ENCODE measurements at places on chromosomes 16 and 17.

GRCh38 chr16:70432356-70432722 lies 6.6 kb downstream of the ST3GAL2 start:
- H3K27me3 ChIP-seq = no peaks in the 10 kb centered on the region
- peak overlapping the region; percentile 49 for H3K4me3 ChIP-seq
- H3K27ac ChIP-seq = no peak overlapping the region
- H3K36me3 ChIP-seq = no peaks in the 10 kb centered on the region

DNA sequence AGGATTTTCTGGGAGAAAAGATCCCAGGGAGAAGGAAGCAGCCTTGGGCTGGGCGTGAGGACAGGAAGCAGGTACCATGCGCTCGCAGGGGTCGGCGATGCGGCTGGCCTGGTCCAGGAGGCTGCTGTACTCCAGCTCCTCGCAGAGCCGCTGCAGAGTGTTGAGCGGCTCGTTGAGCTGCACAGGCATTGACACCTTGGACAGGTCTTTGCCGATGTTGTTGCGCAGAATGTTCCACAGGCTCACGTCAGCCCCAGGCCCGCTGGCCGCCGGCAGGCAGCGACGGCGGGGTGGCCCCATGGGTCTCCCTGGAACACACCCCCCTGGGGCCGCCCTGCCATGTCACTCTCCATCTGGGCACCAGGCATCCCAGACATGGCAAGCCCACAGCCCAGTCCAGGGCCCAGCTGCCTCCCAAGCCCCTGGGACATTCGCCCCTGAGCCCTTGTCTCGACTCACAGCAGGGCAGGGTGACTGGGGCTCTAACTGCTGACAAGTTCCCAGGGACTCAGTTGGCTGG lies 8.0 kb downstream of the OSBPL7 start:
- peaks cover 7% of the 10 kb centered on the region for H3K36me3 ChIP-seq
- no peak for DNase-seq
- H3K4me1 ChIP-seq = peaks cover 10% of the 10 kb centered on the region
- H3K4me3 ChIP-seq = no peak overlapping the region
- H3K27ac ChIP-seq = no peak overlapping the region

GRCh38 chr17:41844971-41845370 lies 7.3 kb downstream of the KLHL10 start:
- no peaks in the 10 kb centered on the region for H3K4me1 ChIP-seq
- H3K4me3 ChIP-seq = no peak overlapping the region
- no peak overlapping the region for H3K27ac ChIP-seq
- DNase-seq = no peak
- no peaks in the 10 kb centered on the region for H3K36me3 ChIP-seq

DNA sequence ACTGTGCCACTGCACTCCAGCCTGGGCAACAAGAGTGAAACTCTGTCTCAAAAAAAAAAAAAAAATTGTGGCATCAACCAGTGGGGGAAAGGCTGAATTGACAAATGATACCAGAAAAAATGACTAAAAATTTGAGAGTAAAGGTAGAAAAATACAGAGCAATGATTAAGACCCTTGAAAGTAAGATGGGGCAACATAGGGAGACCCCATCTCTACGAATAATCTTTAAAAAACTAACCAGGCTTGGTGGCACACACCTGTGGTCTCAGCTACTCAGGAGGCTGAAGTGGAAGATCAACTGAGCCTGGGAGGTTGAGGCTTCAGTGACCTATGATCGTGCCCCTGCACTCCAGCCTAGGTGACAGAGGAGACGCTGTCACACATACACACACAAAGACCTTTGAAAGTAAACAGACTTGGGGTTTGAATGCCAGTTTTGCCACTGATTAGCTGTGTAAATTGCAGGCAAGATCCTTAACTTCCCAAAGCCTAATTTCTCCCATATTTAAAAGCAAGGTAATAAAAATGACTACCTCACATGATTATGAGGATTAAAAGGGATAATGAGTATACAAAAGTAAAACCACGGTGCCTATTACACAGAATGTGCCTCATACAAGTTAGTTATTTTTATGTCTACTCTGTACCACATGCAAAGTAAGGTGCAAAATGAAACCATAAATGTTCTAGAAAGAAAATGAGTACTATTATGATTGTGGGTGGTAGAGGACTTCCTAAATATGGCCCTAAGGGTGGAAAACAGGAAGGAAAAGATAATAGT lies 21.7 kb upstream of the PAFAH1B1 start:
- no peaks in the 10 kb centered on the region for H3K36me3 ChIP-seq
- H3K27ac ChIP-seq = no peak overlapping the region
- no peaks in the 10 kb centered on the region for H3K27me3 ChIP-seq
- H3K4me3 ChIP-seq = no peak overlapping the region
- DNase-seq = no peak

DNA sequence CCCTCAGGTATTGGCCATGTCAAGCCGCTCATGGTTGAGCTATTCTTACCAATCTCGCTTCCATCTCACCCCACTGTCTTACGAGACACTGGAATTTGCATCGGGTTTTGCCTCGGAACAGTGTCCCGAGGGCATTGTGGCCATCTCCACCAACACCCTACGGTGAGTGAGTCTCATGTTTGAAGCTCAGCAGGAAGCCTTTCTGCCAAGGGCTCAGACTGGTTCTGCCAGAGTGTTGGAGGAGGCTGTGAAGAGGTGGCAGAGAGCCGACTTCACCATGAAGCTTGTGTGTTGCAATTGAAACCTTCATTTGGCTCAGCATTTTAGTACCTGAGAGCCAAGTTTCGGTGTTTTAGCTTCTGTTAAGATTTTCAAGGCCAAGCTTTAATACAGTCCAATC lies 38.0 kb downstream of the SF3B3 start:
- no peak overlapping the region for H3K4me3 ChIP-seq
- H3K27me3 ChIP-seq = no peaks in the 10 kb centered on the region
- H3K4me1 ChIP-seq = no peaks in the 10 kb centered on the region

- no peaks in the 10 kb centered on the region for H3K4me1 ChIP-seq
- H3K4me3 ChIP-seq = no peak overlapping the region
- no peaks in the 10 kb centered on the region for H3K36me3 ChIP-seq
- no peak overlapping the region for H3K27ac ChIP-seq
Observed at GRCh38 chr17:14481664-14482063, 180.8 kb downstream of the HS3ST3B1 start.

GRCh38 chr17:70081885-70082284 lies 6.9 kb downstream of the KCNJ16 start:
- H3K27me3 ChIP-seq = no peaks in the 10 kb centered on the region
- peaks cover 8% of the 10 kb centered on the region for H3K4me1 ChIP-seq
- no peak overlapping the region for H3K4me3 ChIP-seq
- DNase-seq = no peak

DNA sequence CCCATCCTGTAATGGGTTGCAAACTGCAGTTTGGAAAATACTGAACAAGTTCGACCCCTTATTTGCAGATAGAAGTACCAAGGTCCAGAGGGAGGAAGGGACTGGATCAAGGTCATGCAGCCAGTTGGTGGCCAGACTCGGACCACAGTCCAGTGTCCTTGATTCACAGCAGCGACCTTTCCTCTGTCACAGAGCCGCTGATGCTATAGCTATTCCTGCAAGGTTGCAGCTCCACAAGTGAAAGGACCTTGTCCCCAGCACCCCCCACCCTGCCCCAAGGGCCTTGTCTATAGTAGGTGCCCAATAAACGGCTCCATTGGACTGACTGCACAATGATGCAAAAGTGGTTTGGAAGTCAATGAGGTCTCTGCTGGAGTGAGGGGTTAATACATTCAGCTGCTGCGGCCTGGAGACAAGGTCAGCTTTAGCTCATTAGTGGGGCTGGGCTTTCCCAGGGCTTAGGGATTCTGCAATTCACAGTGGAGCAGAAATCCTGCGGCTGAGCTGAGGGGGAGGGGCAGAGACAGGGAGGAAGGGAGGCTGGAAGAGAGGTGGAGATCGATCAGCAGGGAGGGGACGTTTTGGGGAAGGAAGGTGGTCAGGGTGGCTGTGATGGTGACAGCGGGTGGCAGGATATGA lies 13.4 kb upstream of the CRHR1 start:
- peaks cover 69% of the 10 kb centered on the region for H3K27me3 ChIP-seq
- peak overlapping the region; percentile 34 for H3K27ac ChIP-seq
- no peaks in the 10 kb centered on the region for H3K36me3 ChIP-seq
- H3K4me3 ChIP-seq = peak overlapping the region; percentile 55
- H3K4me1 ChIP-seq = peaks cover 10% of the 10 kb centered on the region

DNA sequence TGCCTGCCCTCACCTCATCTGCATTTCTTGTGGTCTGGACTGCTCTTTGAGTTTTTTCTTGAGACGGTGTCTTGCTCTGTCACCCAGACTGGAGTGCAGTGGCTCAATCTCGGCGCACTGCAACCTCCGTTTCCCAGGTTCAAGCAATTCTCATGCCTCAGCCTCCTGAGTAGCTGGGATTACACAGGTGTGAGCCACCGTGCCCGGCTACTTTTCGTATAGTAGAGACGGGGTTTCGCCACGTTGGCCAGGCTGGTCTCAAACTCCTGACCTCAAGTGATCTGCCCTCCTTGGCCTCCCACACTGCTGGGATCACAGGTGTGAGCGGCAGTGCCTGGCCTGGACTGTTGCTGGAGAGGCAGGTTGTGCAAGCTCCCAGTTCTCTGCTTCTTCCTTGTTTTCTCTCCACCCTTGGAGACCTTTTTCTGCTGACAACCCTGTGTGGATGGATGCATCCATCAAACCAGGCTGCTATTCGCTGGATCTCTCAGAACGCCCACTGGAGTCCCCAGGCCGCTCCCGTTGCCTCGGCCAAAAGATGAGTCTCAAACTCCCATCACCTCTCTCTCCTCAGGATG lies 22.7 kb upstream of the DBNDD1 start:
- H3K27ac ChIP-seq = no peak overlapping the region
- H3K4me1 ChIP-seq = peaks cover 4% of the 10 kb centered on the region
- no peak for DNase-seq
- no peak overlapping the region for H3K4me3 ChIP-seq
- peaks cover under 1% of the 10 kb centered on the region for H3K36me3 ChIP-seq

DNA sequence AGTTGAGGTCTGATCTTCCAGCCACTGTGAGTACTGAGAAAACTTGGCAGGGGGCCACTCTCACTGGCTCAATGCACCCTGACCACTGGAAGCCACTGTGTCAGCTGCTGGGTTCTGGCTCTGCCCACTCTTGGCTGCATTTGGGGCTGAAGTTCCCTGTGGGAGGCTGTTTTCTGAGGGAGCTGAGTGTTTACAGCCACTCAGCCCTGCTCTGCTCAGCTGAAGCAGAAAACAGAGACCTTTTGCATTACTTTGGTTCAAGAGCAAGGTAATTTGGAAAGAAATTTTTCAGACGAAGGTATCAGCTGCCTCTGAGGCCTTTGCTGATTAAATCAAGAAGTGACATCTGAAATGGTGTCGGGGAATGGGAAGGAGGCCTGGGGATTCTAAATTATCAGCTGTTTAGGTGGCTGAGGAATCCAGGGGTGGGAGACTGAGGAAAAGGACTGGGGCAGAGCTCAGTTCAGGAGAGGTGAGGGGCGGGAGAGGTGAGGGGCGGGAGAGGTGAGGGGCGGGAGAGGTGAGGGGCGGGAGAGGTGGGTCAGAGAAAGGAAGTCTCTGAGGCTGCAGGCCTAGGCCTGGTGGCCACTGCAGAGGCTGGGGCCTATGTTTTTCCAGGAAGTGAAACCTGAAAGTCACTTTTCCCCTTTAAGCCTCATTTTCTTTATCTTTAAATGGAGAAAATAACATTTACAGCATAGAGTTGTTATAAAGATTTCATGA lies at the start of gene ACSM5:
Gene ACSM5 (plus strand): TSS at position 137 of the 723 bp plus-strand sequence. CDS start 1,951 bp downstream, outside the sequence.
- no peak within 1 kb of the TSS for H3K4me3 ChIP-seq
- no peaks in the 10 kb centered on the region for H3K4me1 ChIP-seq
- H3K27me3 ChIP-seq = peaks cover 5% of the 10 kb centered on the region
- DNase-seq = no peak

DNA sequence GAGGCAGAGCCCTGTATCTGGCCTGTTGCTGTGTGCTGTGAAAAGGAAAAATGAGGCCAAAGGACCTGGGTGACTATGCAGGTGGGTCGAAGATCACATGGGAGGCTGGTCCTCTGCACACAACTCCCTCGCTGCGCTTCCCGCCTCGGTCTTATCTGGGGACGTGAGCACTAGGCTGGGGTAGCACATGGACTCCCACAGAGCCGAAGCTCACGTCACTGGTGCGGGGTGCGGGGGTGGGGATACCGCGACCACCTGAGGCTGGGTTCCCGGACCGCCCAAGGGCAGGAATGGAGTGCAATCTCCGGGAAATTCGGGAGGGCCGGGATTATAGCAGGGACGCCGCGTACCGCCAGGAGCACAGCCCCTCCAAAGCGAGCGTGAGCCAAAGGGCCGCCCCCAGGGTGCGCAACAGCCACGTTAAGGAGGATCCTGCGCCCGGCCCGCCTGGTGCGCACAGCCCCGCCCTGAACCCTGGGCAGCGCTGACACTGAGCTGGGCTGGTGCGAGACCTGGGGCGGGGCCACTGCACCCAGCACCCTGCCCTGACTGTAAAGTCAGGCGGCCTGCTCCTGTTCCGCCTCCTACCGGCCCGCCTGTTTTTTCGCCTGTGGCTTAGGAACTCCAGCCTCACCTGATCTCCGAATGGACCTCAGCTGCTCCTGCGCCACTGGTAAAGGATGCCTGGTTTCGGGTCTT lies 4.8 kb downstream of the MT1A start:
- H3K27me3 ChIP-seq = peaks cover 96% of the 10 kb centered on the region
- H3K36me3 ChIP-seq = no peaks in the 10 kb centered on the region
- no peak for DNase-seq
- peak overlapping the region; percentile 44 for H3K4me3 ChIP-seq

DNA sequence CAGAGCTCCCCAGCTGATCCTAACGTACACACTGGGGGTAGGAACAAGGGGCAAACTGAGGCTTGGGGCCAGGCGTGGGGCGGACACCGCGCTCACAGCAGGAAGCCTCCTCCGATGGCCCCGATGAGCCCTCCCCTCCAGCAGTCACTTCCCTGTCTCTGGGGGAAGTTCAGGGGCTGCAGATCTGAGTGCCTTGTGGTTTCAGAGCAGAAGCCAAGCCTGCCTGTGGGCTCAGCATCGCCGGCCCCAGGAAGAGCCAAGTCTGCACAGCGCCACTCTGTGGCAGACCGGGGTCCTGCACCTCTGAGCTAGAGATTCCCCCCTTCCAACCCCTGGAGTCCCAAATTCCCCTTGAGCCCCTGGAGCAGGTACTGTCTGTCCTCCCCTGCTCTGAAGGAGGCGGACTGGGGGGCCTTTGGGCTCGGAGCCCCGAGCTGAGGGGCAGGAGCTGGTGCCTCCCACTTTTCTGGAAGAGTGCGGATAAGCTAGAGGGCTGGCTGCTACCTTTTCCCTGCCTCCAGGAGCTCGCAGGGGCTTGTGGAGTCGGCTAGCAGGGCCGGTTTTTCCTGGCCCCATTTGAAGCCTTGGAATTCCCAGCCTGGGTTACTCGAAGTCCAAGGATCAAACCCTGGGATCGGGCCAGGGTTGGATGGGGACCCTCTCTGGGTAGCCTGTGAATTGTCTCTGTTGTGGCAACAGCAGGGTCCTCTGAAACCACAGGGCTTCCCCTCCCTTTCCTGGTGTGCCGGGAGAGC lies 2.9 kb downstream of the GSE1 start:
- H3K4me1 ChIP-seq = peaks cover 20% of the 10 kb centered on the region
- H3K27ac ChIP-seq = peak overlapping the region; percentile 96
- H3K27me3 ChIP-seq = no peaks in the 10 kb centered on the region
- peak overlapping the region; percentile 86 for H3K4me3 ChIP-seq
- H3K36me3 ChIP-seq = peaks cover 3% of the 10 kb centered on the region

GRCh38 chr17:21352221-21352980 lies 23.8 kb upstream of the KCNJ12 start:
- H3K27me3 ChIP-seq = peaks cover 7% of the 10 kb centered on the region
- no peak overlapping the region for H3K27ac ChIP-seq
- no peak for DNase-seq
- H3K4me3 ChIP-seq = no peak overlapping the region
- peaks cover 19% of the 10 kb centered on the region for H3K4me1 ChIP-seq

GRCh38 chr17:57461082-57461481 lies 204.8 kb downstream of the MSI2 start:
- H3K27me3 ChIP-seq = no peaks in the 10 kb centered on the region
- peaks cover 39% of the 10 kb centered on the region for H3K4me1 ChIP-seq
- H3K27ac ChIP-seq = no peak overlapping the region
- H3K36me3 ChIP-seq = peaks cover 16% of the 10 kb centered on the region
- no peak for DNase-seq
- H3K4me3 ChIP-seq = no peak overlapping the region
